ENCODE measurements at places on chromosomes 2 and 18.

DNA sequence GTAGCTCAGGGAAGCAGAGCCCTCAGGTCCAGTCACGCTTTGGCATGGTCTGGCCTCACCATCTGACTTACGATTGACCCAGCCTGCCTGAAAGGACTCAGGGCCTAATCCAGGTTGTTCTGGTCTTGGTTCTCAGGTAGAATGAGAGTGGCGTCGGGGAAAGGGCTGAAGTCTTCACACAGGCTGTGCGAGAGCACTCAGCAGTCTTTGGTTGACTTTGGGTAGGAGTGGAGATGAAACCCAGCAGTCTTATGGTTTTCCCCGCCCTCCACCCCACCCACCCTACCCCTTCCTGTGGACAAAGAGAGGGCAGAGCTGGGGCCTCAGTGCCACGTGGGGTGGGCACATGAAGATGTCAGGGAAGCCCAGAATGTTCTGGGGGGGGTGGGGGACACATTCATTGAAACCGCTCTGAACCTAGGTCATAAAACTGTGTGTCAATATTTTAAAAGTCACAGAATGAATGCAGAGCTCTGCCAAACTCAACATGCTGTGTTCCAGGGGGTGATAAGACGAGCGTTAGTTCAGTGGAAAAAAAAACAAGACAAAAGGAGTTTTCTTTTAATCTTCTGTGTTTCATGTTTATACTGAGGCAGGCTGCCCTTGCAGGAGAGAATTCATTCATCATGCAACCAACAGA, 58.6 kb upstream of the ALPP start:
- DNase-seq, result peak; percentile 25

DNA sequence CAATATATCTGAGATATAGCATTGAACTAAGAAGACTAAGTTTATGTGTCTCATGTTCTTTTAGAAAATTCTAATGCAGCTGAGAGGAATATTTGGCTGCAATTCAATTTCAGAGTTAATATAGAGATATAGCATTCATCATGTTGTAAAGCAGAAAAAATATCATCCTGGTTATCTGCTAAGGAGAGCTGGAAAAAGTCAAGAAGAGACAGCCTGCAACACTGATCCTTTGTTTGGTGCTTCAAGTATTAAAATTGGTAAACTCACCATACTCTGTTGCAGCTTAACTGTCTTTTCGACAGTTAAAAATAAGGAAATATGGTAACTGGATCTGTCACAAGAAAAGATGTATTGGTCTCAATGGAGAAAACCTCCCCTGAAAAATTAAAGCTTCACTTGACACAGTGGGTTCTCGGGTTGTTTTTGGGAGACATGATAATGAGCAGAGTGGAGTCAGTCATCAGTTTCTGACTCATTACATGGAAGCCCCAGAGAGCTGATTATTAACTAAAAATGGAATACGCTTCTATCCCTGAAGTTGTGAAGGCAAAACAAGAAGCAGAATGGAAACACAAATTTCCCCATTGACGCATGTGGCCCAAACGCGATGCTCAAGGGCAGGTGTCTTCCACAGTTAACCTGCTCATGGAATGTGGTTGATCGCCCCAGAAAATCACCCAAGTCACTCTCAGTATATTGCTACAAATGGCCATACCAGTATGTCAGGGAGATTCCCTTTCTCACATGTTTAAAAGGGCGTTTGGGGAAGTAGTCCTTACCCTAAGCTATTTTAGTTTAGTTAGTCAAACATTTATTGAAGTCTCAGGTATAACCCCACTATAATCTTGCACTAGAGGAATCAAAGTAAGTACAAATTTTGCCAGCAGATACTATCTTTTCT, 8.2 kb downstream of the BCL2 start:
- DNase-seq, result no peak

DNA sequence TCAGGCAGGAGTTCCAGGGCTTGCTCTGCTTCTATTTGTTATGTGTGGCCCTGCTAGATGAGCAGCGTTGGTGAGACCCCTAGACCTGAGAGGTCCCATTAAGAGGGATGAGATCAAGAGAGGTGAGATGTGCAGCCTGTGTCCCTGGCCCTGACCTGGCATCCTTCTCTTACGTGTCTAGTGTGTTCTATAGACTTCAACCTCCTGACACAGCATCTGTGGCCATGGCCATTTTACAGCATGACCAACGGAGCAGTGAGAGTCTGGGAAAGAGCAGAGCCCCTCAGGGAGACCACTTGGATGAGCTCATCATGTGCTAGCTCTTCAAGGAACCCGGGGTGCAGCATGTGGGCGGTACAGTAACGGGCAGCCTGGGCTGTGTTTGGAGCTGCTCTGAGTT, 32.7 kb upstream of the ASPRV1 start:
- DNase-seq, result no peak

- DNase-seq, result no peak
Measured at GRCh38 chr2:180539541-180539940, 440.9 kb upstream of the UBE2E3 start.

- DNase-seq, result peak; percentile 22
Measured at GRCh38 chr2:231393149-231394131, 2.1 kb upstream of the B3GNT7 start.

DNA sequence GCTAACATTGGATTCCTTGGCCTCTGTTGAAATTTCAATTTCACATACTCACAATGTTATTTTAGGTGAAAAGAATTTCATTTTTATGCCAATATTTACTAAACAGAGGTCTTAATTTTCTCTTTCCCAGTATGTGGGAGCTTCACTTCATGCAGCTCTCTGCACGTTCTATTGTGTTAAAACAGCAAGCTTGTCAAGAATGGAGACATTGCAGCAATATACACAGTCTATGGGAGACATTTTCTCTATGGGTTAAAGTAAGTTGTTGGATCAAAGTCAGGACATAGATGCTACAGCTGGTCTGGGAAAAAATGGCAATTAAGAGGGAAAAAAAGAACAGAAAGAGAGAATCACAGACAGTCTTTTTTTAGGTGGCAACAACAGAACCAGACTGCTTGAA, 70.4 kb upstream of the ARHGAP15 start:
- DNase-seq, result no peak

- DNase-seq, result no peak
Measured at GRCh38 chr2:174071321-174071720, 106.1 kb upstream of the SP3 start.

DNA sequence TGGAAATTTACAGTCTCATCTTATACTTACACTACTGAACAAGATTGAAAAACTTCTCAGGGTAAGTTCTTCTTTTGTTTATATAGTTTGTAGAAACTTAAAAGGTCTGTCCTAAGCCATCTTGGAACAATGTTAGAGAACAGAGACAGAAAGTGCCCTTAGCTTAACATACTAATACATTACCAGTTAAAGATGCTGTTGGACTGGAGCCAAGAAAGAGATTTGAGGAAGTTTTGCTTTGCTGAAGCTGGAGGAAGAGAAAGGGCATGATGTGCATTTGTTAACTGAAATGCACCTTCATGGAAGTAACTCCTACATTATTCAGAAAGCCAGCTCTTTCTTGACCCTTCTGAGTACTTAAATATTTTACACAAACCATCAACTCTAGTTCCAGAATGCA, 66.5 kb upstream of the TNFRSF11A start:
- DNase-seq, result no peak

DNA sequence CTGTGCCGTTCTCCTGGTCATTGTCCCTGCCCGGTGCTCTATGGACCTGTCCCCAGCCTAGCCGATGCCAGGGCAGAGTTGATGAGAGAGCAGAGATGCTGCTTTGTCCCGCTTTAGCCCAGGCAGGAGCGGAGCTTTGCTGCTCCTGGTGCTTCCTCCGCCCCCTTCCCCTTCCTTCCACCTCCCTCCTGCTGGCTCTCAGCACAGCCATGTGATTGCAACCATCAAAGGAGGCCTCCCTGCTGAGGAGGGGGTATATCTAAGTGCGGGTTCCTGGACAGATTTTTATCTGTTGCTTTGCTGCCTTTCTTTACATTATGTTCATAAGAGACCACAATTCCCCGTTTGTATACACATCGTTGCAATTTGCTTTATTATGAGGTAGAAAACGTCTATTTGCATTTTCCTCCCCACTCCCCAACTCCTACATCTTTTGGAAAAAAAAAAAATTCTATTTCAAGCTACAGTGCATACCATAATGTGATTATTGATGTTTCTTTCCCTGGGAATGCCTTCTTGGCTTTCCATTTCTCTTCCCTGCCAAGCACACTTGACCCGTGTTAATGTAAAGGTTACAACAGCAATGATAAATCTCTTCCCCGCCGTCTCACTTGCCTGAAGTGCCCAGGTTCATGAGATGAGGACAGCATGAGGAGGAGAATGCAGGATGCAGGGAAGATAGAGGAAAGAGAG, 25.4 kb downstream of the ALPK2 start:
- peak; percentile 39 for DNase-seq

DNA sequence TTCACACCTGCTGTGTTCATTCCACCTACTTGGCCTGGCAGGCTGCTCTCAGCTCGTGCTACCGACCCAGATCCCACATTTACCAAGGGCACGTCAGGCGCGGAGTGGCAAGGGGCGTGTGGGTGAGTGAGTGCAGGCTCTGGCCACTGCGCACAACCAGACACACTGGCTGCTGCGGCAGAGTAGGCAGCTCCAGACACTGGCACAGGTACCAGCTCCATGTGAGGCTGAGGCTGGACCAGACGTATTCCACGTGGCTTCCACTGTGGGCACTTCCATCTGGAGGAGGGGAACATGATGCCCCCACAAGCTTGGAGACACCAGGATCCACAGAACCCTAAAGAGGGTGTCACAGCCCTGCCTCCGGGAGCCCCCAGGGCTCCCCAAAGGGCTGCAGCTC, 74.6 kb upstream of the ZNF804A start:
- no peak for DNase-seq

DNA sequence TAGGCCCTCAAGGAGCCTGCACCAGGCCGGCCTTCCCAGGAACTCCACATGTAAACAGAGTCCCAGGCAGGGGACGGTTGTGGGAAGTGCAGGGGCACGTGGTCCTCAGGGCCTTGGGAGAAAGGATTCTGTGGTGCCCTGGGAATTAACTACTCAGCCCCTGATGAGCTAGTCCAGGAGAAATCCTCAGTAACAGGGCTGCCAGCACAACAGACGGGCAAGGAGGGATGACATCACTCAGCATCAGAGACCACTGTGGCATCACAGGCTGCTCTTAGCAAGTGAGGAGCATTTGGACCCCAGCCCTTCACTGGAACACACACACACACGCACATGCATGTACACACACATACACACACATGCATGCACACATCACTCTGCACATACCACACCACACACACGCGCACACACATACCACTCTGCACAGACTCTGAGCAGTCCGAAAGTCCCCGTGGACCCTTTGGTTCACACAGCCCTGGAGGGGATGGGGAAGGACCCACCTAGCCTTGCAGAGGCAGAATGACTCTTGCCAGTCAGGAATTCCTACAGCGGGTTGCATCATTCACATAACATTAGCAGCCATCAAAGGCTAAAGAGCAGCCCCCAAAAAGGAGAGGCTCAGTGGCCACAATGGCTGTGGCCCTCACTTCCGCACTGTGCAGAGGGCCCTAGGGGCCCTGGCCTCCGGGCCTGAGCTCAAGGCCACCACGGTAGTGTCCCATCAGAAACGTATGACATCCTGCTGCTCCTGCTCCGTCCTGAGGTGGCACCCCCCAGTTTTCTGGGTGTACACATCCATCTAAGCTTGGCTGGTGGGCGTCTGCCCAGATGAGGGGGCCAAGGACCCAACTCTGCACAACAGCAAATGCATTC, 1.9 kb upstream of the NMUR1 start:
- DNase-seq, result no peak

DNA sequence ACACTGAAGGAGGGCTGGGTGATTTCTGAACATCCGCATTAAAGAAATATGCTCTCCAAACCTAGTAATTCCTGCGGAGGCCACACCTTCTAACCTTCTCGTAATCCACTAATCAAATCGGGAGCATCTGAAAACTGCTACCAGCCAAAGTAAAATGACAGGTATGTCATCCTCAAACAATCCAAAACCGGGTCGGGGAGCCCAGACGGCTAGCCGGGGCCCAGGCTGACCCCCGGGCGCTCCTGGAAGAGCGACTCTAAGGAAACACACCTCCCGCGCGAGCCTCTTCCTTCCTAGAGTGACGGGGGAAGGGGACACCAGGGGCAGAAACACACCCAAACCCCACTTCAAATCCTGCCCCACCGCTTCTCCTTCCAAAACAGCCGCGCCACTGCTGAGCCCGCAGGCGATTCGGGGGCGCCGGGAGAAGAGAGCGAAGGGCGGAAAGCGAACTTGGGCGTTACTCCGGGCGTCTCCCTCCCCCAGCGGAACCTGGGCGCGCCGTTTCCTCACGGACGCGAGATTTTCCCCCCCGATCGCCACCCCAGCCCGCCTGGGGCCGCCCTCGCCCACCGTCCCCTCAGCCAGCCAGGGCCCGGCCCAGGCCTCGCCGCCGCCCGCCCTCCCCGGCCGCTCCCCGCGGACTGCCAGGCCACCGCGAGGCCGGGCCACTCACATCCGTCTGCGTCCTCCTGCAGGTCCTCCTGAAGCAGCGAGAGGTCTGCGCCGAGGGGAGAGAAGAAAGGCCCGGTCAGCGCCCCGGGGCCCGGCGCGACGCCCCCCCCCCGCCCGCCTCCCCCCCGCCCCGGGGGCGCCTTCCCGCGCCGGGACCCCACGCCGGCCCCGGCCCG, 584 bp downstream of the PPP4R1 start:
- peak; percentile 42 for DNase-seq

GRCh38 chr18:9404565-9405060, 70.0 kb downstream of the TWSG1 start:
- DNase-seq, result peak; percentile 68

GRCh38 chr18:8811115-8811514, 105.8 kb downstream of the MTCL1 start:
- no peak for DNase-seq

DNA sequence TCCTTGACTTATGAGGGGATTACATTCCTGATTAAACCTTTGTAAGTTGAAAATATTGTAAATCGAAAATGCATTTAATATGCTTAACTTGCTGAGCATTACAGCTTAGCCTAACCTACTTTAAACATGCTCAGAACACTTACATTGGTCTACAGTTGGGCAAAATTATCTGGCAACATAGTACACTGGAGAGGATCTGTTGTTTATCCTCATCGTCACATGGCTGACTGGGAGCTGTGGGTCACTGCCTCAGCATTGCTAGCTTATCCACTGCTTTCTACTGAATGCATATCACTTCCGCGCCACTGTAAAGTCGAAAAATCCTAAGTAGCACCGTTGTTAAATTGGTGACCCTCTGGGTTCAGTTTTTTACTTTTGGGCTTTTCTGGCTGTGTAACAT, 13.7 kb downstream of the PMS1 start:
- DNase-seq, result no peak

DNA sequence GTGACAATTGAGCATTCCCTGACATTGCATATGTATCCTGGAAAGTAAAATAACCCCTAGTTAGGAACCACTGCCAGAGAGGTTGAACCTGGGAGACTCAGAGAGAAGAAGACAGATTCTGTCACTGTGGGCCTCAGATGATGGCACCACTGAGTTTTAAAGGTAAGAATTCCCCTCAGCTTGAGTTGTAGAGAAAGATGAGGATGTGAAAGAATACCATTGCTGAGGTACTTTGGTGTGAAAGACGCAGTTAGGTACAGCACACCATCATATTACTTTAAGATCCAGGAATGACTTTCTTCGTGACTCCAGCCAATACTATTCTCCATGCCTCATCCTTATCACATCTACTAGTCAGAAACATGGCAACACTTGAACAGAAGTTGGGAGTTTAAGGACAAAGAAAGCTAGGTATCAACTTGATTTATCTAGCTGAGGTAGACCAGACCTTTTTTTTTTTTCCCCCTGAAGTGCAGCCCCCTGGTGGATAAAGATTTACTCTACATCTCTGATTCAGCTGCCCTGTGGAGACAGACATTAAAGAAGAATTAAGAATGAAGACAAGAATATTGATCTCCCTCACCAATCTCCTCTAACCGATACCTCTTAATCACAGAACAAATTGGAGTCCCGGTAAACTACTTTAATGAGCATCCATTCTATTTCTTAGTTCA, 630.5 kb upstream of the FANCL start:
- DNase-seq, result no peak

All from activated naive CD4-positive, alpha-beta T cell treated with anti-CD3 and anti-CD28 coated beads for 36 hours (primary cell).